GM10248 (cell line): ENCODE measurements at places on chromosomes 1 and 21.

GRCh38 chr1:231803353-231803752 lies 176.8 kb downstream of the DISC1 start:
- DNase-seq, result no peak

GRCh38 chr1:32825181-32825580 lies 7.7 kb downstream of the S100PBP start:
- no peak for DNase-seq

DNA sequence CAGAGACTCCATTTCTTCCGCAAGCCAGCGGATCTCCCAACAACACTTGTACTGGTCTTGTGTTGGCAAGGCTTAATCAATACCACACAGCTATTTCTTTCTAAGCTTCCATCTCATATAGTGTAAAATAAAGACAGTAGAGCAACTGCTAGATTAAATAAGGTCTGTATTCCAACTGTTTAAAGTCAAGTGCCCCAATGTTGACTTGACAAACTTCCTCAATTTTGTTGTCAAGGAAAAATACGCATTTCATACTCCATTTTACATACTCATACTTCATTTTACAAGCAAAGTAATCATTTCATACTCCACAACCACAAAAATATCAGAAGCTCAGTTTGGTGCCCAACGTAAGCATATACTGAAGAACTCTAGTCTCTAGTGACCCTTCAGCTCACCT lies 143.0 kb downstream of the RERE start:
- no peak for DNase-seq

- DNase-seq, result no peak
These were observed 216.9 kb downstream of the NUF2 start for GRCh38 chr1:163538667-163539066.

GRCh38 chr1:163761898-163762297 lies 440.1 kb downstream of the NUF2 start:
- no peak for DNase-seq

DNA sequence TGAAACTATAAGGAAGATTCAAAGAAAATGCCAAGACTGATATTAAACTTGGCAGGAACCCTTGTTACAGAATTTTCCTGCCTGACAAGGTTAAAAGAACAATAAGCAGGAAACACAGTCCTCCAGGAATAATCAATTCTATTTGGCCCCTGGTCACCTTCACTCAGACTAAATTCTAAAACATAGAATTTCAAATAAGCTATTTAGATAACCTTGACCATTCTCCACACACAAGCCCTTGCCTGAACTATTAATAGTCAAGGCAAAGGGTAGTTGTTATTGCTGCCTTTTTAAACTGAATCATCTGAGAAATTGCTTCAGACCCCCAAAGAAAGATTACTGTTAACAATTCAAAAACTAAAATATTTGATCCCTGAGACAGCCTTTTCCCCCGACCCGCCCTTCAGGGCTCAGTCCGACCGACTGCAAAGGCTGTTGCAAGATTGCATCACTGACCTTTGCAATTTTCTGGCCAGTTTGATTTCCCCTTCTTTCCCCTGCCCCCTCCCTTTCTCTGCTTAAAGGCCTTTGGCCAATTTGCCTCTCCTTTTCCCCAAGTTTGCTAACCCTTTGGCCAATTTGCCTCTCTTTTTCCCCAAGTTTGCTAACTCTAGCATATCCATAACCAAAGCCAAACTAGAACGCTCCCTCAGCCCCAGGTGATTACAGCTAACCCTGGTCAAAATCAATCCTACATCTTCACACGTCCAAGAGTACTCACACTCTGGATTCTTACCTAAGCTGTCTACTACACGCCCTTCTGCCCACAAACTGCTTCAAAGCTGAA lies 1.4 kb upstream of the G0S2 start:
- no peak for DNase-seq

- no peak for DNase-seq
These were observed 42.2 kb upstream of the LYST start for GRCh38 chr1:235908742-235909520.

DNA sequence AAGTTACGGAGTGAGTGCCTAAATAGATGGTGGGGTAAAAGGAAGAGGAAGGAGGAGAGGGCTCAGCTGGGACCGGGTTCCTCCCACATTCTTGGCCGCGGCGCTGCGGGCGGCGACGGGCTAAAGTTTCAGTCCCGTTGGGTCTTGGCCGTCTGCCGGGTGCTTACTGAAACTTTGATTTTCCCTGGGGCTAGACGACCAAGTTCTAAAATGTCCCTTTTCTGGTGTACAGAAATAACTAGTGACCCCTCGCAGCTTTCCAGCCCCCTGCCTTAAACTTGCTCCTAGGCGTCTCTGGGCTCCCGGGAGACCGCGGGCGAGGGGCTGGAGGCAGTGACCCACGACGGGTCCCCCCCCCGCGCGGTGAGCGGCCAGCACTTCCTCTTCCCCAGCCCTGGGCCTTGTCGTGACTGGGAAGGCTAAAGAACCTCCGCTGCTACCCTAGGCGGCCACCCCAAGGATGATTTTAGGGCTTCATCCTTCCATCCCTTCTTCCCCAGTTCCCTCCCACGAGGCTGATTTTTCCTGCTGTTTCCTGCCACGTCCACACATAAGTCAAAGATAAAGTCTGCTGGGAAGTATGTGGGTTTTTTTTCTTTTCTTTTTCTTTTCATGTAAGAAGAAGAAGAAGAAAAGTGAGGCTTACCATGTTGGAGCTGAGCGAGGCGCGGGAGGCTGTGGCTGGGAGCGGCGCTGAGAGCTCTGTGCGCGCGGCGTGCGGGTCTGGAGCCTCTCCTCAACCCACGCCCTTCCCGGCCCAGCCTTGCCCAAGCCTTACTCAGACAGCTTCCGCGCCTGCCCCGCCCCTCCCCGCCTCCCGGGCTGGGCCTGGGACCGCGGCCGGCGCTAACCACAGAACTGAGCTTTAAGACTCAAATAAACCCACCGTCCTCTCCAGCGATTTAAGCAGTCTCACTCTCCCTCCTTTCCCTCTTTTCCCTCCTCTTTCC lies at the start of gene S100A11:
Gene S100A11, minus strand, starts transcription at position 738 of the 950 bp plus-strand sequence. Its CDS starts 89 bp downstream, at position 649.
- peak; percentile 66 for DNase-seq

DNA sequence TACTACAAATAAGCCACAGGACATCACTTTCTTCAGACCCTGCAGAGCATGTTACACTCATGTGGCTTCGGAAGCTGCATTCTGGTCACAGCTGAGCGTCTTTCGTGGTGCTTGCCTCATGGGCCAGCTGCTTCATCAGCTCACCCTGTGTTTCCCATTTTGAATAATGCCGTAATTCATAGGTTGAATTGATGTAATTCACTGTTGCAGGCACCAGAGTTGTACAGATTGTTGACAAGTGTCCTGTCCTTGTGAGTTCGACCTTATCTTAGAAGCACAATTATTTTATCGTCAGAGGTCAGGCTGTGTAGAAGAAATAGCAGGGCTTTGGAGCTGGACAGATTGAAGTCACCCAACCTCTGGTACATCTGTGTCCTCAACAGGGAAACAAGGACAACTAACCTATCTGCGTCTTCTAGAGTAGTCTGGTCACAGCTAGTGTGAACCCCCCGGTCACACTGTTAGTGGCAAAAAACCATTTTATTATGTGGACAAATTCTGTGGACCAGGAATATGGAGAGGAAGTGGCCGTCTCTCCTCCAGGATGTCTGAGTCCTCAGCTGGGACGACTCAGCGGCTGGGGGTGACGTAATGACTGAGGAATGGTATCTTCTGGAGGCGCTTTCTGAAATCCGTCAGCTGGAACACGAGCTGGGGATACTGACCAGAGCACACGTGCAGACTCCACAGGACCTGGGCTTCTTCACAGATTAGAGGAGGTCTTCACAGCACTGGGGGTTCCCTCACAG lies 17.8 kb downstream of the PKNOX1 start:
- no peak for DNase-seq

- no peak for DNase-seq
These were observed at the start of gene CHD5 for GRCh38 chr1:6180268-6180706. CHD5 (minus strand) TSS chr1:6180321; CDS start chr1:6180023, 298 bp downstream.

DNA sequence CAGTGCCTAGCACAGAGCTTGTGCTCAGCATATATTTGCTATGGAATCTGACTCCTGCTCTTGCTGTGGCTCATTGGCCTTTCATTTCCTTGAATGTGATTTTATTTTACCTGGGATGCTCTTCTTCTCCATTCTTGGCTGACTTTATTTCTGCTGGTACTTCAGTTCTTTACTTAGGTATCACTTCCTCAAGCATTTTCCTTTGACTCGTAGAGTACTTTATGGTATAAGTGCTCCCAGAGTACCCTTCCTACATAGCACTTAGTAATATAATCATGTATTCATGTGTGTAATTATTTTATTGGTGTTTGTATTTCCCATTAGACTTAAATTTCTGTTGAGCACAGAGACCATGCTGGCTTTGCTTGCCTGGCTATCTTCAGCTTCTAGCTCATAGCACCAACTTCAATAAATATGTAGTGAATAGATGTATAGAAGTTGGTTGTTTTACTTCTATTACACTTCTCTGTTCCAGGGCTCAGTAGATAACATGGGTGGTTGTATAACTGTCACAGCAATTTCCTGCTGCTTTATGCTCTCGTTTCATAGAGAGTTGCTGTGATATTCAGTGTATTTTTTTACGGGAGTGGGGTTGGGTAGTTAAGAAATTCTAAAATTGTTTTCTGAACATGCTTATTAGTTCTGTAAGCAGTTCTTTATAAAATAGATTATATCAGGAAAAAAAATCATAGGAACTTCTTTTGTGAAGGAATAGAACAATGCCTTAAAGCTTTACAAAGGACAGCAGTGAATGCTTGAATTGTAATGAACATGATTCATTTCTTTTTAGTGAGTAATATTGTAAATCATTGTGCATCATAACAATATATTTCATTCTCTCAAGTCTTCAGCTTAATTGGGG lies 112.2 kb downstream of the NEK7 start:
- no peak for DNase-seq

DNA sequence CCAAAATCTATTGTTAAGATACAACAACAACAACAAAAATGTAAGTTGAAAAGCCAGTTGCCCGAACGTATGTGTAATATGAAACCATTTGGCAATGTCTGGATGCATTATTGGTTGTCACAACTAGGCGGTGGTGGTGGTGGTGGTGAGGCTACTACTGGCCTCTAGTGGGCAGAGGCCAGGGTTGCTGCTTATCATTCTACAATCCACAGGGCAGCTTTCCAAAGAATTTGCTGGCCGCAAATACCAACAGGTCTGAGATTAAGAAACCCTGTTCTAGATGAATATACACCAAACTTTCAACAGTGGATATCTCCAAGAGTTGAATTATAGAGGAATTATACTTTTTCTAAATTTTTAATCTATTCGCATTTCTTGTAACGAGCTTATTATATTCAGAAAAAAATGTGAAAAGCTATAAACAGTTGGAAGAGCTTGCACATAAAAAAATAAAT lies 26.8 kb upstream of the ZNF697 start:
- peak; percentile 38 for DNase-seq

DNA sequence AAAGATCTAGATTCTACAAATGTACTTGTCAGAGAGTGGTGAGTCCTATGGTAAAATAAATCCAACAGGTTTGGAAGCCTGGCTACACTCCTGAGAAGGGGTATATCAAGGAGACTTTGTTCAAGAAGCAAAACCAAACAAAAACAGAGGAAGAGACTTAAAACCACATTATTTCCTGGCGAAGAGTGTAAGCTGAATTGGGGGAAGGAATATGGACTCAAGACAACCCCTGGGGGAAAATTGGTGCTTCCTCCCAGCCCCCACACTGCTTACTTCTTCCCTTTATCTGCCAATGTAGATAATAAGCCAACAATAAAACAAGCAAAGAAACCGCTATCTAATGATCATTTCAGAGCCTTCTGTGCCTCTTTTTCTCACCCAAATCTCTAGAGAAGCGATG lies 48.4 kb upstream of the ZBTB18 start:
- no peak for DNase-seq

DNA sequence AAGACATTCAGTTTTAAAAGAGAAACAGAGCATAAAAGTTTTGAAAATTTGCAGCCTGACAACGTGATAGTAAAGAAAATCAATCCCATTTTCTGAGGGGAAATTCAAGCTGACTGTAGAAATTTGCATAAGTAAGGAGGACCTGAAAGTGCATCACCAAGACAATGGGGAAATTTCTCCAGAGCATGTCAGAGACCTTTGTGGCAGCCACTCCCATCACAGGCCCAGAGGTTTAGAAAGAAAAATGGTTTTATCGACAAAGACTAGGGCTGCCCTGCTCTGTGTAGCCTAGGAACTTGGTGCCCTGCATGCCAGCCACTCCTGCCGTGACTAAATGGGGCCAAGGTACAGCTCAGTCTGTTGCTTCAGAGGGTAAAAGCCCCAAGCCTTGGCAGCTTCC lies 1640.2 kb upstream of the PRMT6 start:
- DNase-seq, result no peak

DNA sequence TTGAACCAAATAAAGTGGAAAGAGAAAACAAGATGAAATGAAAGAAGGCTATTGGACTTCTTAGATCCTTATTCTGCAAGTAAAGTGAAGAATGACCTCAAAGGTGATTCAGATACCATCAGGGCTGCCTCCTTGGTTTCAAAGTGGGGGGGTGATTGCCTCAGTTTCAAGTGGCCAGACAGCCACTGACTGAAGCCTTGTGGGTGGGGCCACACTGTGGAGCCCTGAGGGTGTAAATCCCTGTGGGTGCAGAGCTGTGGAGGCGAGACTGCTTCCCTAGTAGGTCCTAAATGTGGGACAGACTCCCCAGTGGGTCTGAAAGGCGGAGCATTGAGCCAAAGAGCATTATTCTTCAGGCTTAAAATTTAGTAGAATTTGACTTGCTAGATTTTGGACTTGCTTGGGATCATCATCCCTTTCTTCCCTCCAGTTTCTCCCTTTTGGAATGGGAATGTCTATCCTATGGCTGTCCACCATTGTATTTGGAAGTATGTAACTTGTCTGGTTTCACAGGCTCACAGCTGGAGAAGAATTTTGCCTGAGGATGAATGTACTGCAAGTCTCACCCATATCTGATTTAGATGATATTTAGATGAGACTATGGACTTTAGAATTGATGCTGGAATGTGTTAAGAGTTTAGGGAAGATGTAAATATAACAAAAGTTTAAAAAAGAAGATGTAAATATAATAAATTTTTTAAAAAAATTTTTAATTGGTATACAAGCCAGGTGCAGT lies 71.6 kb upstream of the SOX13 start:
- DNase-seq, result no peak

GRCh38 chr1:99532276-99532580 lies 113.7 kb upstream of the PALMD start:
- DNase-seq, result no peak

DNA sequence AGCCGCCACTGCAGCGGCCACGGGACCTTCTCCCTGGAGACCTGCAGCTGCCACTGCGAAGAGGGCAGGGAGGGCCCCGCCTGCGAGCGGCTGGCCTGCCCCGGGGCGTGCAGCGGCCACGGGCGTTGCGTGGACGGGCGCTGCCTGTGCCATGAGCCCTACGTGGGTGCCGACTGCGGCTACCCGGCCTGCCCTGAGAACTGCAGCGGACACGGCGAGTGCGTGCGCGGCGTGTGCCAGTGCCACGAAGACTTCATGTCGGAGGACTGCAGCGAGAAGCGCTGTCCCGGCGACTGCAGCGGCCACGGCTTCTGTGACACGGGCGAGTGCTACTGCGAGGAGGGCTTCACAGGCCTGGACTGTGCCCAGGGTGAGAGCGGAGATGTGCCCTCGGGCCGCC lies 11.7 kb downstream of the TNN start:
- DNase-seq, result no peak

DNA sequence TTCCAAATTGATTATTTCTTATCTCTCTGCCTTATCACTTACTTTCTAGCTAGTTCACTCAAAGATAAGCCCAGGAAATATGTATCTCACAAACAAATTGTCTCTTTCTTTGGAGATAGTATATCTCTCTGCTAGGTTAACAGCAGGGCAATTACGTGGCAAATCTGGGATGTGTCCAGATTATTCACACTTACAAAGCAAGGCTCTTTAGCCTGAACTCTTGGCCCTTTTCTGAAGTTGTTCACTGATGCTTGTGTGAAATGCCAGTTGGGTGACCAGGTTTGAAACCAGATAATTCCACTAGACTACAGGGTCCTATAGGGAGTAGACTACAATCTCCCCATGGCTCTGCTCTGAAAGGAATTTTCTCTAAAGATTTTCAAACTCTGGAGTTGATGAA lies 30.8 kb upstream of the FAM78B start:
- DNase-seq, result no peak
